RKO (cell line): ENCODE measurements at places on chromosomes 3 and 15.

GRCh38 chr3:141859651-141860050 lies 16.8 kb upstream of the ATP1B3 start:
- no peak for DNase-seq

DNA sequence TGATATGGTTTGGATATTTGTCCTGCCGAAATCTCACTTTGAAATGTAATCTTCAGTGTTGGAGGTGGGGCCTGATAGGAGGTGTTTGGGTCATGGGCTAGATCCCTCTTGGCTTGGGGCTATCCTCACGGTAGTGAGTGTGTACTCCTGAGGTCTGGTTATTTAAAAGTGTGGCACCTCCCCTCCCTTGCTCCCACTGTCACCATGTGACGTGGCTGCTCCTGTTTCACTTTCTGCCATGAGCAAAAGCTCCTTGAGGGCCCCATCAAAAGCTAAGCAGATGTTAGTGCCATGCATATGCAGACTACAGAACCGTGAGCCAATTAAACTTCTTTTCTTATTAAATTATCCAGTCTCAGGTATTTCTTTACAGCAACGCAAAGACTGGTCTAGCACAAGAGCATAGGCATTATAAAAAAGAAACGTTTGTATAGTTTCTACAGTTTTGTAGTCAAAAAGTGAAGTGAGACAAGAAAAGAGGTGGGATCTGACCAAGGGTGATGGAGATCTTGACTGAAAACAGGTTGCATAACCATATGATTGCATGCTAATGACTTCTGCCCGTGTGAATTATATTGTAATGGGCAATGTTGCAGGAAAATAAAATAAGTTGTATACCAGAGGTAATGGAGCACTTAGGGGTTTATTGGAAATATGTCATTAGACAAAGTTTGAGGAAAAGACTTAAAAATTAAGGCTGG lies 28.5 kb upstream of the CLASP2 start:
- no peak for DNase-seq

DNA sequence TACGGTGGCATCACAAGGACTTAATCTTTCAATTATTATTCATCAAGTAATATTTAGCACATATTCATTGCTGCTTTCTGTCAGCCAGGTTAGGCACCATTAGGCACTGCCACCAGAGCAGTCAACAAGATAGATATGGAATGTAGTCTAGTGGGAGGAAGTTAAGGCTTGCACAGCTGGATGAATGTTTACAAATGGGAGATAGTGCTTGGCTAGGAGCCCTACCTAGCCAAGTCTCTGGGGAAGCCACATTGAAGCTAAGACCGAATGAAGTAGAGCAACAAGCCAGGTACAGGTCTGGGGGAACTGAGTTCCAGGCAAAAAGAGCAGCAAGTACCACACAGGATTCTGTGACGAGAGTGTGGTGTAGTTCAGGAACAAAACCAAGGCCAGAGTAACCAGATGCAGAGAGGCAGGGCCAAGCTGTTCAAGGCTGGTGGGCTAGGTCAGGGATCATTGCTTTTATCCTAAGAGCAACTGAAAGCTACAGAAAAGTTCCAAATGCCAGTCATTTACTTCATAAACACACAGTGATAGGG lies 33.4 kb upstream of the SCAANT1 start:
- DNase-seq: no peak

GRCh38 chr15:49737127-49737526 lies 116.3 kb downstream of the DTWD1 start:
- DNase-seq: no peak

- DNase-seq: no peak
Observed at GRCh38 chr3:123859177-123859576, 25.0 kb downstream of the MYLK start.

DNA sequence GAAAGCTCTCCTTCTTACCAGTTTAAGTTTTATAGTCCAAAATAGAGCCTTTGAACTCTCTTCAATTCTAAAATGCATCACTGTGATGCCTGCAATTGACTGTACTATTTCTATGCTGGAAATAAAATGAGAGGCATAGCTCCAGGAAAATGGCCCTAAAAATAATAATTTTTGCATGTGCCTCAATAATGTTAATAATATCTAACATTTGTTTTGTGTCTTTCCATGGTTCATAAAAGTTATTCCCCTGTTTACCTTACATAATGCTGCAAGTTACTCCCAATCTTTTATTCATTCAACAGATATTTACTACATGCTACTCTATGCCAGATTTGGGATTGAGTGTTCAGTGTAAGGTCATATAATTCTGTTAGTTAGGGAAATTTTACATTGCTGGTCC lies 574.0 kb downstream of the RBMS3 start:
- no peak for DNase-seq

DNA sequence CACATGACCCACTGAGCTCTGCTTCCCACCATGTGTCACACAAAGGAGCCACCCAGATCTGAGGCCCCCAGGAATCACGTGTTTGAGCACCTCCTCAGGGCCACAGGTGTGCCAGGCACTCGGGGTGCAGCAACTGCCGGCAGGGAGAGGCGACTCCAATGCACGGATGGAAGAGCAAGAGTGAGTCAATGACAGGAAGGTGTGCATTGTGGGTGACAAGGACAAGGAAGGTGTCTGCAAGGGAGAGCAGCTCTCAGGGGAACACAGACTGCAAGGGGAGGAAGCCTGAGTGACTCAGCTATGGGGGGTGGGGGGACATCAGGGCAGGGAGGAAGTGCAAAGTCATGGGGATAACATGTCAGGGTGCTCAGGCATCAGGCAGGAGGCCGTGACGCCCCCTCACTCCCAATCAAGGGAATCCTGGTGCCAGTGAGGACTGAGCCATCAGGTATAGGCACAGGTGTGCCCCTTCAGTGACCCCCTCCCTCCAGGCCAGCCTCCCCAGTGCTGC lies 67.4 kb downstream of the NUP210 start:
- peak; percentile 7 for DNase-seq

DNA sequence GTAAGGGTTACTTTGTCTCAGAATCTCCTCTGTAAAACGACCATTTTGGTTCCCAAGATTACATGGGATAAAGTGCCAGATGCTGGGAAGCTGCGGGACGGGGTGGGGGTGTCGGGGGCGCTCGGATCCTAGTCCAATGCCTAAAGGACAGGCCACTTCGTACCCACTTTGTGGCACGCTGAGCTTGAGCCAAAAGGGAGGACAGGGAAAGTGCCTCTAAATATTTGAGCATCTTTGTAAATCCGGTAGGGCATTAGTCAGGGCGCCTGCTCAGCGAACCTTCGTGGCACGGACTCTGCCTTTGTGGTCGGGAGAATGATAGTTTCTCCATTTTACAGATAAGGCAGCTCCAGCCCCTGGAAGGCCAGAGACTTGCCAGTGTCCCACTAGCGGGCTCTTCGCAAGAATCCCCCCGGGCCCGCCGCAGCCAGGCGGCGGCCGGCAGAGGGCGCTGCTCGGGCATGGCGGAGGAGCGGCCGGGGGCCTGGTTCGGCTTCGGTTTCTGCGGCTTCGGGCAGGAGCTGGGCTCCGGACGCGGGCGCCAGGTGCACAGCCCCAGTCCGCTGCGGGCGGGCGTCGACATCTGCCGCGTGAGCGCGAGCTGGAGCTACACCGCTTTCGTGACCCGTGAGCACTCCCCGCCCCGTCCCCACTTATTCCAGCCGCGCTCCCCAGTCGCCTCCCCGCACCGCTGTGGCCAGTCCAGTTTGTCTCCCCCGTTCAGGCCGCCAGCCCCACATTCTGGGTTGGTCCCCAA lies 1.8 kb downstream of the RCCD1 start:
- DNase-seq: peak; percentile 78

GRCh38 chr3:158845765-158846350 lies 44.0 kb downstream of the MFSD1 start:
- DNase-seq: peak; percentile 46
